Activated CD4-positive, alpha-beta T cell treated with anti-CD3 and anti-CD28 coated beads for 1 hour (primary cell): ENCODE measurements at places on chromosomes 4 and X.

DNA sequence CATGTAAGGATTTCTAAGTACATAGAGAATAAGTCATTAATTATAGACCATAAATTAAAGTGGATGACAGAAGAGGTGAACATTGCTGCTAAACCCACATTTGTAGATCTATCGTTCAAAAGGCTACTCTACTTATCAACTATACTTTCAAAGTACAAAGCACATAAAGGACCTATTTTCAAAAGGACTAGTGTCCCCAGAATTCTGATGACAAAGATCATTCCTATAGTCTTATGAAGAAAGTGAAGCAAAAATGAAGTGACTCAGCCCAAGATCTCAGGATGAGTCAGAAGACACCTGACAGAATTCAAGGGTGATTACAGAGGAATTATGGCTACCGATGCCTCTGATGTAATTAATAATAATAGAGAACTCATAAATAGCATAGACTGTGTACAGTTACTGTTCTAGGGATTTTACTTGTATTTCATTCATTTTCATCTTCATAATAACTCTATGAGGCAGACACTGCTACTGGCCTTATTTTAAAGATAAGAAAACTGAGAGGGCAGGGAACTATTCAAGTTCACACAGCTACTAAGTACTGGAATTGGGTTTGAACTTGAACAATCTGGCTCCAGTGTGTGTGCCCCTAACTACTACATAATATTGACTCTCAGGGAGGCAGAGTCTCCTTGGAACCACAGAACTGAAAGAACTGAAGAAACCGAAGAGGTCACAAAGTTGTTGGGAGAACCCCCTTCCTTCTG lies 17.1 kb downstream of the USP46 start:
- no peak for DNase-seq

GRCh38 chr4:143700046-143700415 lies 444 bp downstream of the FREM3 start:
- DNase-seq, result no peak

GRCh38 chr4:5809216-5809776 lies 83.6 kb downstream of the CRMP1 start:
- no peak for DNase-seq

DNA sequence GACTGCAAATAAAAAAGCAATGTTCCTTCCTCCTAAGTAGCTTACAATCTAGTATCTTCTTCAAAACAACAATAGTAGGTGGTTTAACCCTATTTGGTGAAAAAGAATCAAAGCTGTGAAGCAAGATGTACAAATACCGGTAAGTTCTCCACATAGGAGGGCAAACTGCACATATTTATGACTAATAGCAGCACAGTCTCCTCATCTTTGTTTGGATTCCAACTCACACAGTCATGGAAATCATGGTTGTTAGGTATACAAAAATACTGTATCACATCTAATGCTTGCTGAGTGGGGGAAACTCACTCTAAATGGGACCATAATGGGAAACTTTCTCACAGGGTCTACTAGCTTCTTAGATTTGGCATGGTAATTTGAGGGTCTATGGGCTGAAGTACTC lies 597.2 kb downstream of the INPP4B start:
- DNase-seq, result no peak

GRCh38 chr4:123856689-123857545 lies 460.3 kb downstream of the SPRY1 start:
- no peak for DNase-seq

- DNase-seq, result no peak
Measured at GRCh38 chrX:139936259-139936658, 3.4 kb upstream of the ATP11C start.

- no peak for DNase-seq
Measured at GRCh38 chr4:178462710-178463109, 1020.5 kb upstream of the AGA start.
